ENCODE measurements at places on chromosomes 13 and 19. TPM values are rescaled to one million over a fixed set of nuclear protein-coding genes. Genes with fewer than 3 reads are reported as not detected.

Gene CYP2A7
- total RNA-seq, result not detected

Gene ATP4A
- not detected for total RNA-seq

Gene RXFP2
- total RNA-seq, result not detected

Gene C1QTNF9
- total RNA-seq, result not detected

Gene GPC6
- 27.5 TPM for total RNA-seq

Gene OPA3
- total RNA-seq, result 6.5 TPM

Gene GRIK5
- total RNA-seq, result not detected

Gene ZNF135
- 2.7 TPM for total RNA-seq

Gene IL4I1
- not detected for total RNA-seq

Gene KLHL1
- total RNA-seq, result not detected

Gene TUBB4A
- not detected for total RNA-seq

Gene MAMSTR
- 0.32 TPM for total RNA-seq

Gene CGB2
- total RNA-seq, result not detected

Gene NLRP5
- not detected for total RNA-seq

Gene SBSN
- 0.32 TPM for total RNA-seq

Gene ETV2
- not detected for total RNA-seq

Gene FOXA3
- total RNA-seq, result not detected

Gene POSTN
- 1,807 TPM for total RNA-seq

Gene ERFL
- total RNA-seq, result not detected

Gene PRR12
- 5.2 TPM for total RNA-seq

Gene ZNF90
- 0.16 TPM for total RNA-seq

Gene DACT3
- total RNA-seq, result 7.8 TPM

Gene FLT1
- total RNA-seq, result 3.6 TPM

Gene ZBTB32
- total RNA-seq, result not detected

Gene ATP4B
- total RNA-seq, result not detected

Gene SLC25A41
- total RNA-seq, result not detected

Gene NLRP4
- not detected for total RNA-seq

Gene CGB8
- not detected for total RNA-seq

Data from cardiac atrium fibroblast (primary cell).